ENCODE measurements at places on chromosomes 1 and 21.

DNA sequence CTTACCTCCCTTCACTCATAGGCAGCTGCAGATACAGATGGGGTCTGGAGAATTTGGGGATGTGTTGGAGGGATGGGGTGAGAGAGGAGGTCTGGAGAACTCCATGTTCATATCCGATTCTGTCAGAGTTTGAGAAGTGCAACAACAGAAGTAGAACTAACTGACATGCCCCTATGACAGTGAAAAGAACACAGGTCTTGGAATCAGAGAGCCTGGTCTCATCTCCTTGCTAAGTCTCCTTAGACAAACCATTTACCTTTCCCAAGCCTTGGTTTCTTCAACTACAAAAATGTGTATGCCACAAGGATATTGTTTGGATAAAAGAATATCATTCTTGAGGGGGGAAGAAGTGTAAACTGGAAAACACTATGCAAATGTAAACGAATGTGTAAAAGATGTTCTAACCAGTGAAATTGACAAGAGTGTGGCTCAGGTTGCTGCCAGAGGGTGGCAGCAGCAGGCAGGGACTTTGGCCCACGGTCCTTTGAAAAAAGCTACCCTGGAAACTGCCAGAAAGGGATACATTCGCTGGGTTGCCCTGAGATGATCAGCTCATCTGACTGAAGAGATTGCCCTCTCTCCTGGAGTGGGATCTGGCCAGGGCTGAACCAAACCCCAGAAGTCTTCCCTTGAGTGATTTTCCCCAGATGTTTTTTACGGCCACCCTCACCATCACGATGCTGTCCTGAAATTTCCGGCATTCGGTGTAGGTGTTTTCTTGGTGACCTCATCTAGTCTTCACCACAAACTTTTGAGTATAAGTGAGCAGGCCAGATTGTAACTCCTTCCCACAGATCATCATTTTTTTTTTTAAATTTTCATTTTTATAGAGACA, 17.0 kb upstream of the CD2 start:
- peak; percentile 79 for DNase-seq

GRCh38 chr1:227549892-227550291, 13.5 kb upstream of the ZNF678 start:
- DNase-seq, result no peak

DNA sequence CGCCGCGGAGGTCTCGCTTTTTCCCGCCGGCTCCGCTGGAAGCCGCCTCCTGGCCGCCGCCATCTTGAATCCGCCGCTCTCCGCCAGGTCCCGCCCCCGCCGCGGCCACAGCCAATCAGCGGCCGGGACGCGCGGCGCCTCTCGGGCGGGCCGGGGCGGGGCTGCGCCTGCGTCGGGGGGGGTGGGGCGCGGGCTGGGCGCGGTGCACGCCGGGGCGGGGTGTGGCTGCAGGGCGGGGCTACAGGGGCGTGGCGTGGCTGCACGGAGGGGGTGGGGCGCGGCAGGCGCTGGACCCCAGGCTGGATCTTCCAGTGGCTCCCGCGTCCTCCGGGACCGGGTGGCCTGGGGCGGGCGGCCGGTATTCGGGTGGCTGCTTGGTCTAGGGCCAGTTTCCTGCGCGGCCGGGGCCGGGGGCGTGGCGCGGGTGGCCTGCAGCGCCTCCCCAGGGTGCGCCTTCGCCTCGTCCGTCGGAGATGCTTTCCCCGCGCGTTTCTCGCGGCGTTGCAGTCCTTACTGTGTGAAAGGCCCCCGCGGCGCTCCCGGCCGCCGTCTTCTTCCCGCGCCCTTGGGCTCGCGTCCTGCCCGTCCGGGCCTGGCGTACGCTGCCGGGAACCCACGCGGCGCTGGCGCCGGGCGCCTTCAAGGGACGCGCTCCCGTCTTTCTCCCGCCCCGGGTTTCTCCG, 575 bp downstream of the PCNT start:
- DNase-seq, result peak; percentile 94

- no peak for DNase-seq
These were observed 220.5 kb downstream of the KCNT2 start for GRCh38 chr1:196387766-196388165.

DNA sequence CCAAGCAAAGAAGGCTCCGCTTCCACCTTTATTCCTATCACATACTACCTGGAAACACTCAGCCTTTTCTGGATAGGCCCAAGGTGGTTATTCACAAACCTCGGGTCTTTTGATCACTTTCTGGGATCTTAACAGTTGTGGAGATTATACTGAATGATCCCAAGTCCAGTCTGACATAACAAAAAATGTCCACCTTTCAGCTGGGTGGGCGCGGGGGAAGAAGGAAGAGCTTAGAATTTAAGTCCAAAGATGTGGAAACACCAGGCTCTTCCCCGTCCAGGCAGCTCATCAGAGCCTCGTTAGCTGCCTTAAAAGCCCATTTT, 338 bp upstream of the C1orf53 start:
- DNase-seq, result no peak

GRCh38 chr21:36664662-36664990, 34.3 kb upstream of the SIM2 start:
- no peak for DNase-seq

GRCh38 chr1:111938123-111938522, 51.3 kb downstream of the KCND3 start:
- DNase-seq, result no peak

- peak; percentile 43 for DNase-seq
These were observed 2.5 kb downstream of the TFF3 start for GRCh38 chr21:42312626-42313104.

DNA sequence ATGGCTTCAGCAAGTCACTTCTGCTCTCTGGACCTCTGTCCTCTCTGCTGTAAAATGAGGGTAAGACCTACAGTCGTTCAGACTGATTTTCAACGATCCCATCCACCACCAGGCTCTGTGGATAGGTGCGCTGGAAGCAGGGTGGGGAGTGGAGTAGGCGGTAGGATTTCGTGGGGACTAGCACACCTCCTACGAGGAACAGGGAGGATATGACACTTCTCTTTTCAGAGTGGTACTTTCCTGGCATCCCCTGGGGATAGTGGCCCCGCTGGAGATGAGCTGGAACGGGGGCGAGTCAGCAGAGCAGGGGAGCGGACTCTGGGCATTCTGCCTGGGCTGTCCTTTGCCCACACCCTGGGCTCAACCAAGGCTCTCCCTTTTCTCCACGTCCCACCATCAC, 17.7 kb downstream of the ETNK2 start:
- no peak for DNase-seq

Measured in islet precursor cell (in vitro differentiated cells).